ENCODE measurements at places on chromosomes 5 and 9.

- DNase-seq: no peak
Observed at GRCh38 chr5:136699651-136700050, 334.3 kb upstream of the TRPC7 start.

DNA sequence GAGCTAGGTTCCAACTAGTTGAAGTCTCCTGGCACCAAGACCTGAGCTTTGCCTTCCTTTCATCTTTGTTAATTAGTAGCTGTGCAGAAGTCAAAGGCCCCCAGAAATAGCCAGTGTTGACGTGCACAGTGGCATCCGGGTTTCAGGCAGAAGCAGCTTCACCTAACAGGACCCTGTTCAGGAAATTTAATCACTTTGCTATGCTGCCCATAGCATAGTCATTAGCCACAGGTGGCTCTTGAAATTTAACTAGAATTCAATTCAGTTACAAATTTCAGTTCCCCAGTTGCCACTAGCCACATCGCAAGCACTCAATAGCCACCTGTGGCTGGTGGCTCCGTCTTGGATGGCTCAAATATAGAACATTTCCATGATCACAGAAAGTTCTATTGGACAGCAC, 179.1 kb downstream of the GOLPH3 start:
- DNase-seq: no peak

- no peak for DNase-seq
Observed at GRCh38 chr5:87581661-87582060, 168.9 kb upstream of the CCNH start.

DNA sequence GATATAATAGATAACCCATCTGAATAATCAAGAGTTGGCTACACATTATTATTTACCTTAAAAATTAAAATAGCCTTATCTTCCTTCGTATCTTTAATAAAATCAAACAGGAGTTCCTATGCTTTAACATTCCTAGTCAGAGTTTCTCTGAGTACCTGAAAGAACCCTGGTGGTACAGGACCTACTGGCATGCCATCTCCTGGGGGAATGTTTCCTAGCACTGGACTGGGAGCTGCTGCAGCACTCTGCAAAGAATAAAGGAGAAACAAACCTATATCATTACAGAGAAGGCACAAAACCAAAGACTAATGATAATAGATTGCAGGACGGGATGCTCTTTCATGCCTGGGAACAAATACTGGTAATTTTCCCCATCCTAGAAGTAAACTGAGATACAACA, 119.5 kb upstream of the ACOT12 start:
- DNase-seq: no peak

- no peak for DNase-seq
Observed at GRCh38 chr5:76165711-76166374, 82.7 kb downstream of the SV2C start.

GRCh38 chr5:149855366-149855765, 89.2 kb downstream of the PDE6A start:
- no peak for DNase-seq
